Memory B cell (primary cell): ENCODE measurements at places on chromosomes 11 and 22.

DNA sequence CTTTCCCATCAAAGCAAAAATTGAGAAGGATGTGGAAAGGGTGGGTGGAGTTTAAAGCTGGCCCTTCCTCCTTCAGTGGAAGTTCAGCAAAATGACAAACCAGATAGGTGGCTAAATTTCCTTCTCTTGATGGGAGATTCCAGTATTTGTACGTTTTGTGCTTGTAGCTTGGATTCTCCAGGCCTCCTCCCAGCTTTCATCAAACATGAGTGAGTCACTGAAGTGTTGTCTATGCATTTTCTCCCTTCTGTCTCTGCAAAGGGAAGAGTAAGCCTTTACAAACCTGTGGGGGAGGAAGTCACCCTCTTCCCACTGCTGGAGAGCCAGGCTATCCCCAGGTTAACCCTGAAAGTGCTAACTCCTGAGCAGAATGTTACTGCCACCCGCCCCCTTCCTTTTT lies 6.4 kb downstream of the MARK2 start:
- no peak for DNase-seq

DNA sequence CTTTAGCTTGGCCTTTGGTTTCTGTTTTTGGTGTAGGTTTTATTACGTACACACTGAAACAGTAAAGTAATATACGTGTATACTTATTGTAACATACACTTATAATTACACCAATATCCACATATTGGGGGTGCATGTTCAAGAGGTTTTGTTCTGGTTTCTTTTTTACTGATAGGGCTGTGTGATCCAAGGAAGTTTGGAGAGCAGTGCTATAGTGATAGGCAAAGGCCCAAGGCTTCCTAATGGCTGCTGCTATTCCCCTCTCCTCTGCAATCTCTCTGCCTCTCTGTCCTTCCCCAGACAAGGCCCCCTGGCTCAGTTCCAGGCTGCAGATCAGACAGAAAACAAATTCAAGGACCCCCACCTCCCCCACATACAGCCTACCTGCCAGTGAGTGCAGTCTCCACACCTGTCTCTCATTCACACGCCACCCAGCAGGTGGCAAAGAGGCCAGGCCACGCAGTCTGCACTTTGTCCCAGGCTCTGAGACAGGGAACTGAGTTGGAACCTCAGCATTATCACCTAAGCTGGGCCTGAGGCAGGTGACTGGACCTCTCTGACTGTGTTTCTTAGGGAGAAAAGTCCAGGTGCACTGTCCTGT lies 15.1 kb downstream of the TMEM184B start:
- no peak for DNase-seq

GRCh38 chr22:36419177-36419911 lies 31.6 kb upstream of the MYH9 start:
- no peak for DNase-seq

- peak; percentile 39 for DNase-seq
Measured at GRCh38 chr11:60396799-60397198, 540 bp downstream of the MS4A14 start.

GRCh38 chr11:21412652-21413383 lies 743.4 kb downstream of the NELL1 start:
- no peak for DNase-seq

- DNase-seq: no peak
Measured at GRCh38 chr22:35363566-35364086, 17.3 kb upstream of the HMOX1 start.
